ENCODE measurements at places on chromosomes 12 and 14.

DNA sequence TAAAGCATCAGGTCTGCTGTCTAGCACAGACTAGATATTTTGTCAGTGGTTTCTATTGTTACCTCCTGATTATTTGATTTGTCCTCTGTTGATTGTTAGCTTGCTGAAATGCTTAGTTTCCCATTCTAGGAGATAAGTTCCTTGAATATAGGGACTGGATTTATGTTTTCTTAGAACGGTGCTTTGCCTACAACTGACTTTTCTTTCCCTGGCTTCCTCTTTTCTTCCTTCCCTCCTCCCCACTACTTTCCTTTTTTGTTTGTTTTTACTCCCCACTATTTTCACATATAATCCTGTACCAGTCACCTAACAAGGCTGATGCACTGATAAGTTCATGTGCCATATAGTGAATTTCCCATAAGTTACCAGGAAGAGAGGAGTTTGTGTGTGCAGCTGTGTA lies 58.5 kb upstream of the METAP2 start:
- no peak for DNase-seq

GRCh38 chr12:27367078-27367477 lies 34.4 kb downstream of the BMAL2 start:
- DNase-seq, result no peak

DNA sequence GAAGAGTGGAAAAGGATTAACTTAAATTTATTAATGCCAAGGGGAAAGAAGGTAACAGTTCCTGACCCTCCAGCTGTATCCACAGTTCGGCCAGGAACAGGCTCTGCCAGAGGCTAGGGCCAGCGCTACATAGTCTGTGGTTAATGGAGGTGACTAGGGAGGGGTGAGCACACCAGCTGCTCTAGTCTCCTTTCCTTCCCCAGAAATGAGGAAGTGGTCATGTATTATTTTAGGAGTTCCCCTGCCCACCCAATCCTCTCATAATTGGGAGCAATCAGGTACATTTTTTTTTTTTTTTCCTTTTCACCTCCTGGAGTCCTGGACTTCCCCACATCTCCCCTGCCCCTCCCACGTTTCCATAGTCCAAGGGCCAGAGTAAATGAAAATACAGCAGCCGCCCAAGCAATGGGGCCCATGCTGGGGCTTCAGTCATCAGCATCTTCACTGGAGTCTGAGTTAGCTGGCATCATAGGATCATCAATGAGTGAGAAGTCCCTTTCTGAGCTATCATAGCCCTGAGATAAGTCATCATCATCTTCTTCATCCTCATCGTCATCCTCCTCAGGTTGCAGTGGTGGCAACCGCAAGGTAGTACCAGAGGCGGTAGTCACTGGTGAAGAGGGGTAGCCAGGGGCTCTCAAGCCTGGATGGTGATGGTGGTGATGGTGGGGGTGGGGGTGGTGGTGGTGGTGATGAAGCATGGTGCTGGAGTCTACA lies 1.5 kb upstream of the SUPT16H start:
- no peak for DNase-seq

- no peak for DNase-seq
These were observed 70.7 kb downstream of the NOVA1 start for GRCh38 chr14:26527095-26527494.

GRCh38 chr12:1435456-1435855 lies 158.9 kb downstream of the FBXL14 start:
- DNase-seq, result no peak

GRCh38 chr14:85943192-85943591 lies 413.2 kb downstream of the FLRT2 start:
- DNase-seq, result no peak

GRCh38 chr12:76272287-76272686 lies 75.9 kb downstream of the BBS10 start:
- no peak for DNase-seq

Data from CD4-positive, alpha-beta T cell treated with Interleukin-15 for 4 hours (primary cell).